ENCODE measurements at places on chromosomes 12 and 14.

DNA sequence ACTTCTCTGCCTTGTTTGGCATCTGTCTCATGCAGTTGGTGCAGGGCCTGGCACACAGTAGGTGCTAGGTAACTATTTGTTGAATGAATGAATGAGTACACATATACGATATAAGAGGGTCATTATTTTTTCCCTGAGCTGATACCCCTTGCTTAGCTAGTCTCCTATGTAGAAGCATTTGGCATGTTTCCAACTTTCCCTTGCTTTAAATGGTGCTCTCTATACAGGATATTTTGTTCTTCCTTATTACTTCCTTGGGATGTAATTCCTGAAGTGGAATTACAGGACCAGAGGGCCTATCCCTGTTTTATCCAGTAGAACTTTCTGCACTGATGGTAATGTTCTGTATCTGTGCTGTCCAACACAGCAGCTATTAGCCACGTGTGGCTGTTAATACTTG is 250.1 kb upstream of the PWP1 start:
- H3K36me3 ChIP-seq = no peaks in the 10 kb centered on the region
- no peak for DNase-seq
- H3K27ac ChIP-seq = no peak overlapping the region
- no peak overlapping the region for H3K4me3 ChIP-seq
- H3K4me1 ChIP-seq = no peaks in the 10 kb centered on the region
- H3K27me3 ChIP-seq = no peaks in the 10 kb centered on the region

DNA sequence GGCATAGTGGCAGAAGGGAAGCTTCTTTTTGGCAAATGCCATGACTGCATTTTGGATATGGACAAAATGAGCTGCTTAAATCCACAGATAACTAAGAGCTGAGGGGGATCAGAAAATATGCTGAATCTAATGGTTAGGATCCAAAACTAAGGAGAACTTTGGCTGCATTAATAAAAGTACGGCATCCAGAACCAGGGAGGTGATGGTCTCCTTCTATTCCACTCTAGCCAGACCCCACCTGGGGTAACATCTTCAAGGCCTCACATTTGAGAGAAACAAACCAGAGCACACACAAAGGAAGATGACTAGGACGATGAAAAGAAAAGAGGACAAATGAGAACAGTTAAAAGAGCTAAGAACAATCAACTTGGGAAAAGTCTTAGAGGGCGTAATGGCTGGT is 27.6 kb downstream of the NT5DC3 start:
- no peaks in the 10 kb centered on the region for H3K27me3 ChIP-seq
- no peaks in the 10 kb centered on the region for H3K36me3 ChIP-seq
- no peak overlapping the region for H3K4me3 ChIP-seq
- no peak for DNase-seq
- no peak overlapping the region for H3K27ac ChIP-seq

GRCh38 chr12:132251310-132251709 is 78.1 kb downstream of the GALNT9 start:
- H3K36me3 ChIP-seq = no peaks in the 10 kb centered on the region
- H3K27ac ChIP-seq = no peak overlapping the region
- no peaks in the 10 kb centered on the region for H3K27me3 ChIP-seq
- DNase-seq = no peak

- no peaks in the 10 kb centered on the region for H3K27me3 ChIP-seq
- no peaks in the 10 kb centered on the region for H3K36me3 ChIP-seq
- no peaks in the 10 kb centered on the region for H3K4me1 ChIP-seq
- DNase-seq = no peak
- no peak overlapping the region for H3K4me3 ChIP-seq
Observed at GRCh38 chr14:29459969-29460560, 467.6 kb downstream of the PRKD1 start.

All from body of pancreas (tissue), 4 donors.